ENCODE measurements at places on chromosomes 5 and 9. TPM values are rescaled to one million over a fixed set of nuclear protein-coding genes. Genes with fewer than 3 reads are reported as not detected.

DNA sequence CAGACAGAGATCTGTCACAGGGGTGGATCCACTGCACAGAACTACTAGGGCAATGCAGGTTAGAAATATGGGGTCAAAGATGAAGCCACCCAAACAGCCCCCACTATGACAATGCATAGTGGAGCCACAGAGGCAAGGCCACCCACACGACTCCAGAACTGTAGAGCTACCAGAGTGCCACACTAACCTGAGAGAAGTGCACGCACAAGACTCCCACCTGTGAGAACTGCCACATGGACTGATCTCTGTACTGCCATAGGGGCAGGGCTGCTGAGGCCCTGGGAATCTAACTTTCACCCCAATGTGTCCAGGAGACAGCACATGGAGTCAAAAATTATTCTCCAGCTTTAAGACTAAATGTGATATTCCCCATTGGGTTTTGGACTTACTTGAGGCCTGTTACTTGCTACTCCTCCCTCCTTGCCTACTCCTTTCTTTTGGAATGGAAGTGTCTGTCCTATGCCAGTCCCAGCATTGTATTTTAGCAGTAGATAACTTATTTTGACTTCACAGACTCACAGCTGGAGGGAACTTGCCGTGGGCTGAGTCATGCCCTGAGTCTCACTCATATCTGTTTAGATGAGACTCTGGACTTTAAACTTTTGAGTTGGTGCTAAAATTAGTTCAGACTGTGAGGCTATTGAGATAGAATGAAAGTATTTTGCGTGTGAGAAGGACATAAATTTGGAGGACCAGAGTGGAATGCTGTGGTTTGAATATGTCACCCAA lies 853.3 kb downstream of the MAT2B start:
- DNase-seq, result no peak

- DNase-seq, result no peak
Measured at GRCh38 chr5:58369513-58370190, 90.2 kb downstream of the PLK2 start.

DNA sequence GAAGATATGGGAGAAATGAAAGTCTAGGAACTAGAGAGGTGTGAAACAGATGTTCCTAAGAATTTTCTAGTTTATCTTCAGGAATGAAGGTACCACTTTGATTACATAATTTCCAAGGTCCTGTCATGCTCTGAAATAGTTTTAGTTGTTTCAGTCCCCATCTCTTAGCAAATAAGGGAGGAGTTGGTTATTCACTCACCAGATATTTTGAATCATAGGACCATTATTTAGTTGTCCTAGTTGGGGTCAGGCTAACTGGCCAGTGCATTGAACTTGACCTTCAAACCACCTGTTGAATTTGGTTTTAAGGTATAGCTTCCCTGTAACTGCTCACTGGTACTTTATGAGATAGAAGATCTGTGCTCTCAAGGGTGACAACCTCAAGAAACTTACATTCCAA lies 53.9 kb upstream of the TNFAIP8 start:
- no peak for DNase-seq

GRCh38 chr9:99391937-99392594 lies 170.0 kb downstream of the SEC61B start:
- DNase-seq, result no peak

- no peak for DNase-seq
Measured at GRCh38 chr5:55836191-55836590, 15.0 kb upstream of the IL31RA start.

FAM78A gene
- total RNA-seq, result 27.2 TPM
